ENCODE measurements at places on chromosomes 4 and X.
A peak's percentile ranks its signal among the peaks of the same experiment; 100 is the strongest.

DNA sequence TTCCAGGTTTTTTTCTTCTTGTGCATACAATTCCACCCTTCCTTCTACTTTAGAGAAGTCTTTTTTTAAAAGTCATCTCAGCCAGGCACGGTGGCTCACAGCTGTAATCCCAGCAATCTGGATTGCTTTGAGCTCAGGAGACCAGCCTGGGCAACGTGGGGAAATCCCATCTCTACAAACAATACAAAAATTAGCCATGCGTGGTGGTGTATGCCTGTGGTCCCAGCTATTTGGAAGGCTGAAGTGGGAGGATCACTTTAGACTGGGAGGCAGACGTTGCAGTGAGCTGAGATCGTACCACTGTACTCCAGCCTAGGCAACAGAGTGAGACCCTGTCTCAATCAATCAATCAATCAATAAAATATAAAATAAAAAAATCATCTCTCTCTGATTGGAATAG lies 14.8 kb downstream of the ELOVL6 start:
- no peak for DNase-seq

DNA sequence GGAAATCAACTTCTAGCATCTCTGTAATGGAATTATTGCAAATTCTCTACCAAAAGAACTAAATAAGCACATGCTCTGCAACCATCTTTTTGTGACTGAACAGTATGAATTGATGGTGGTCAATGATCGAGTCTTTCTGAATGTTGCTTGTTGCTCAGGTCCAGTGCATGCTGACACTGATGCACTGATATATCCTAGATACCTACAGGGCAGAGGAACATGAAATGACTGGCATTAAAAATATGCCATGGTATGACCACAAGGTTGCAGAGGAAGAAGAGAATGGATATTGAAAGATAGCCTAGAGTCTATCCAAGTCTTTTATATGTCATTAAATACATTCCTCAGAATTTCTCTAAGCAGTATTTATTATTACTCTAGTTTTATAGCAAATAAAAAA lies 692.8 kb upstream of the TENM3 start:
- no peak for DNase-seq

GRCh38 chrX:134737721-134738369 lies 79.6 kb upstream of the PLAC1 start:
- DNase-seq = no peak

DNA sequence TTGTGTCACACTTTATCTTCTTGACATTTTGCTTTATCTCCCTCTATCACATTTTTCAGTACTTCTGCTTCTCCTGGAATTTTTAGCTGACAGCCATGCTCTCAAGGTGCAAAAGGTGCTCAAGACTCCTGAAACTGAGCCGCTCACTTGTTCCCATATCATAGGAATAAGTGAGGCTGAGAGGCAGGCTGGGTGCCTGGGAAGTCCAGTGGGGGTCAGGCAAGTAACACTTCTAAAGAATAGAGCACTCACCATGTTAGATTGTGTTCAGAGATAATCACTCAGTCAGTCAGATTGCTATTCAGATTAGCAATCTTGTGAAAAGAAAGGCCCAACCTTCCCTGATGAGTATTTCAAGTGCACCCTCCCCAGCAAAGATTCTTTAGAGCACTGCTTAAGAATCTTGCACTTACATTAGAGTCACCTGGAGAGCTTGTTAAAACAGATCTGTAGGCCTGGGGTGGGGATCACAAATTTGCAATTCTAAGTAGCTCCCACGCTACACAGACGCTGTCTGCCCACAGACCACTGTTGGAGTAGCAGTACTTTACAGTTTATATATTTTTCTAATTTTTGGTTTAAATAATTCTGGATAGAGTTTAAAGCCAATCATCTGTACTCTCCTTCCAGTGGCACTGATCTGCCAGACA lies 23.1 kb upstream of the LRAT start:
- DNase-seq = no peak

- no peak for DNase-seq
These were observed 83.7 kb downstream of the PRDM5 start for GRCh38 chr4:120838784-120839183.

GRCh38 chr4:76755756-76756155 lies 142.2 kb downstream of the SOWAHB start:
- DNase-seq = no peak

- DNase-seq = no peak
These were observed 30.6 kb downstream of the ABHD18 start for GRCh38 chr4:127995776-127996175.

DNA sequence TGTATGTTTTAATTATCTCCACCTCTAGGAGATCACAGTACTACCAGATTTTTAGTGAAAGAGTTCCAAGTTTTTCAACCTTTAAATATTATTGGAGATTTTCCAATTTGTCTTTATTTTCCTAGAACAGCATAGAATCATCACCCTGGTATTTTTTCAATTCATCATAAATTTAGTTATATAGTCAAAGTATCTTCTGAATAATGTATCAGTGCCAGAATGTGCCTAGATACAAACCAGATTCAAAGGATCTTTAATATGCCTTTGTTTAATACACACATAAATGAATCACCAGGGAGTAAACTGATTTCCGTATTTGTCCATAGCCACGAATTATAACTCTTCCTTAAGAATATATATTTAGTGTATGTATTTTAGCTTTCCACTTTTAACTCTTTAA lies 1373.1 kb downstream of the STIM2 start:
- no peak for DNase-seq

DNA sequence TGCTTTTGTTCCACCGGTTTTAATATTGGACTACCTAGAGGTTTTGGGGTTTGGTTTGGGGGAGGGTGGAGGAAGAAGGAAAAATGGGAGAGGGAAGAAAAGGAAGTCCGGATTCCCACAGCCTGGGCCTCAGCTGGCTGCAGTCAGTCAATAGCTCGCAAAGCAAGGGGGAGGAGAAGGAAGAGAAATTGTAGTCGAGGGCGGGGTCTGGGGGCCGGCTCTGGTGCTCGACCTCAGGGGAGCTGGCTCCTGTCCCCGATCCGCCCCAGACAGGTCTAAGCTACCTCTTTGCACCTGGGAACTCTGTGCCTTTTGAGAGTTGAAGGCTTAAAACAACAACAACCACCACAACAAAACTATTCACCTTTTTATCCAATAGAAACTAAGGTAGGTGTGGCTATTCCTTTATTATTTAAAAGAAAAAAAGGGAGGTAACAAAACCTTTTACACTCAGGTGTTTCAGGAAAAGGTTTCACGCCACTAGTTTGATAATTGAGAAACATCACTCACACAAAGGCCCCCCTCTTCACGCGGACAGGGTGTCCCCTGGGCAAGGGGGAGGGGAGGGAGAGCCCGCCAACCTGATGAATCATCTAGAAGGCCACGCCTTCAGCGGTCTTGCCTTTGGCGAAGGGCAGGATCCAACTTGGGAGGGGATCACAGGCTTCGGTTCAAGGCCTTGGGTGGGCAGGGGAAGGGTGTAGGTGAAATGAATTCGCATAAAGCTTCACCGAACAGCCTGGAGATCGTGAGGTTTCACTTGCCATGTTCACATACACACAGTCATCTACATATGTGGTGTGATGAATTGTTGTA lies 1.6 kb upstream of the LNX1 start:
- DNase-seq = peak; percentile 16

GRCh38 chr4:155943605-155944291 lies 9.9 kb downstream of the CTSO start:
- no peak for DNase-seq

DNA sequence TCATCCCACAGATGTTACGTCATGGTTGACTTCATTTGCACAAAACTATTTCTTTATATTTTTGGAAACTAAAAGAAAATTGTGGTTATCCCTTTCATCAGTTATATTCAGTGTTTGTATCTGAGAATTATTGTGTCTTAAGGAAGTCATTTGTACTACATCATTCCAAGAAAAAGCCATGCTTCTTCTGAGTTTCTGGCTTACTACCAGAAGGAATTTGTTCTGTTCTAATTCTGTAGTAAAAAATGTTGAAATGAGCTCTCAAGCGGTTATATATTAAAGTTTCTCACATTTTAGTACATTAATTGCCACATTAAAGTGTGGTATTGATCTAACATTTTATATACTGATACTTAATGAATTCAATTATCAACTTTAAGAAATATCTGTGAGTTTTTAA lies 1844.5 kb downstream of the PCDH7 start:
- no peak for DNase-seq

GRCh38 chr4:87270144-87270543 lies 49.7 kb upstream of the KLHL8 start:
- no peak for DNase-seq

GRCh38 chr4:61996943-61997342 lies 796.8 kb downstream of the ADGRL3 start:
- DNase-seq = no peak

GRCh38 chr4:24704149-24704548 lies 91.2 kb upstream of the SOD3 start:
- no peak for DNase-seq

DNA sequence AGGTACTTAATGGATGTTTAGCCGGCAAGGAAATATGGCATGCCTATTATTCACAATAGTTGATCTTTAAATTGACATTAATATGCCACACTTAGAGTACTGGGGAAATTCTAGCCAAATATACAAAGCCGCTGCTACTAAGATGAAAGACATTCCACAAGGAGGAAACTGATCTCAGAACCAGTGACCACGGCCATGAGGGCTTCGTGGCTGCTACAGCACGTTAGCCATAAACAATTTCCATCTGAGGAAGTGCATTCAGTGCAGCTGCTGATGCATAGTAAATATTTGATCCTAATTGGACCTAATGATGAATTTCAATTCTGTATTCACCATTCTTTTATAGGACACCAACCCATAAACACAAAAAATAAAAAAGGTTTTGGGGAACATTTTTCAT lies 59.1 kb downstream of the SORBS2 start:
- DNase-seq = no peak

DNA sequence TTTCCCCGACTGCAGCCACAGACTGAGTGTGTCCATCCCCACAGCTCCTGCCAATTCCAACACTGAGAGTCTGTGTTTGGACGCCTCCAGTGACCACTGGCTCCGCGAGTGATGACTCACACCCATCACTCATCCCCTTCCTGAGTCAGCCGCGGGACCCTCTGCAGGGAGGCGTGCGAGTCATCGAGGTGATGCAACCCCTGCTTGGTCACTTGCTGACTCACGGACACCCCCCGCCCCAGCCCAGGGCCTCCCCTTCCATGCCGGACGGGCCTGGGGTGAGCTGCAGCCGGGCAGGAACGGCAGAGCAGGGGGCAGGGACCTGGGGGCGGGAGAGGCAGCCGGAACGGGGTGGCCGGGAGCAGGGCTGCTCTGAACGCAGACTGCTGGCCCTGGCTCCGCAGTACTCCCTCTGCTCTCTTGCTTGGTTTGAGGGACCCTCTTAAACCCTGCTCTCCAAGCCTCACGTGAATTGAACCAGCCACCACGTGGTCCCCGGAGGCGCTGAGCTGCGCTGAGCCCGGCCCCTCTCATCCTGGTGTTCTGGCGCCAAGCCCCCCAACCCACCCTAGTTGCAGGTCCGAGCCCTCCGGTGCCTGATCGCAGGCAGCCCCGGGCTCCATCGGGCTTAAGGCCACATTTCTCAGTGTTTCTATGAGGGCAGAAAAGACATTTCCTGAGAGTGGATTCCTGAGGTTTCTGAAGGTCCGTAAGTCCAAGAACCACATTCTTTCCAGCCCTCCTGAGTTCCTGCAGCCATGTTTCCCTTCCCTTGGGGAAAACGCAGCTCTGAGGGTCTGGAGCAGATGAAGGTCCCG lies 32.4 kb downstream of the FGFRL1 start:
- DNase-seq = no peak

DNA sequence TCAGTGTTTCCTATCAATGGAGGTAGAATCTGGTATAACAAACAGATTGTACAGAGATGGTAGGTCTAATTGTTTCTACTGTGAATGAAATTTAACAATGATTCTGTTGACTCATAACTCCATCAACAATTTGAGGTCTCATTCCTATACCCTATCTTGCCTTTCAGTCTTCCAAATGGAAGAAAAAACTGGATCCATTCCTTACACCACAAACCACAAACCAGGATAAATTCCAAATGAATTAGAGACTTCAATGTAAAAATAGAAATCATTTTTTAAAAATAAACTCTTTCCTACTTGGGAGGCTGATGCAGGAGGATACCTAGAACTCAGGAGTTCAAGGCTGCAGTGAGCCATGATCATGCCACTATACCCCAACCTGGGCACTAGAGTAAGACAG lies 114.4 kb upstream of the WDR44 start:
- no peak for DNase-seq

- DNase-seq = no peak
These were observed 1.8 kb downstream of the NLGN4X start for GRCh38 chrX:6226596-6227452.

DNA sequence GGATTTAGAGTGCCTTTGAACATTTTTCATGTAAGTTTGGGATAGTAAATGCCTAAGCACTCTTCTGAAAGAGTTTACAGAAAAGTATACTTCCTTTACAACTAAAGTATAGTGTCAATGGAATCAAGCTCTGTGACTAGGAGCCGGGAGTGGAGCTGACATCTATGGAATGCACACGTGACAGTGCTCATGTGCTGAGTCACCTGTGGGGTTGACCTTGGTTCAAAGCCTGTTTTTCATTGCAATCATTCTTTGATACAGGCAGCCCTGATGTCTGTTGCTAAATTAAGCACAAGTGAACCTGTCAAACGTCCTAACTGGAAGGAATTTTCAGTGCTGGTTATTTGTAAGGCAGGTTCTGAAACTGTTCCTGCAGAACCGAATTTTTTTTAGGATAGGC lies 82.5 kb downstream of the GPAT3 start:
- DNase-seq = no peak

DNA sequence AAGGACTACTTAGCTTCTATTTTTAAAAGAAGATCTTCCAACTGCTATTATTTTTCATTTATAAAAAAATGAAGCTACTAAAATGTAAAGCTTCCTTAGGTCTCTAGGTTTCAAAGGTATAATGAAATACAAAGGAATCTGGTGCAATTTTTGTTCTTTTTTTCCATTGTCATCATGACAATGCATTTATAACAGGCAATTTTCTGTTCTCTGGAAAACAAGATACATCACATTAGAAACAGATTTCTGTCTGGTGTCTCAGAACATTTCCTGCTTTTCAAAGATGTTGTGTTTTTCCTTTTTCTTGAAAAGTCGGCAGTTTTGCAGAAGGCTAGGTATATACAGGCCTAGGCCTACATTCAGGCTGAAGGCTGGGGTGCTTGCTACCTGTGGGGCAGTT lies 63.6 kb upstream of the ATP8A1 start:
- DNase-seq = no peak

DNA sequence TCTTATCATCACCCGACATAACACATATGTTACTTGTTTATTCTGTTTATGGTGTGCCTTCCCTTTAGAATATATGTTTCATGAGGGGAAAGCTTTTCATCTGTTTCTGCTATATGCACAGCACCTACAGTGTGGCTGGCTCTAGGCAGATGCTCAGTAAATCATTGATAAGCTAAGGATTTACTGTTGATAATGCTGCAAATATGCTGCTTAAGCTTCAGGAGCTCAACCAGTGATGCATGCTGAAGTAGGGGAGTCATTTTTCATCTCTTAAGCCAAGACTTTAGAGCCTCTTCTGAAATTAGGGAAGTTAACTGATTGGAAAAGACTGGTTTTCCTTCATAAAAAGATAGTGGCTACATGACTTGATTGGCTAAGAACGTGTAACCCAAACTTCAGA lies 16.4 kb downstream of the FAT4 start:
- DNase-seq = no peak
